ENCODE measurements at places on chromosomes 13 and 19.

DNA sequence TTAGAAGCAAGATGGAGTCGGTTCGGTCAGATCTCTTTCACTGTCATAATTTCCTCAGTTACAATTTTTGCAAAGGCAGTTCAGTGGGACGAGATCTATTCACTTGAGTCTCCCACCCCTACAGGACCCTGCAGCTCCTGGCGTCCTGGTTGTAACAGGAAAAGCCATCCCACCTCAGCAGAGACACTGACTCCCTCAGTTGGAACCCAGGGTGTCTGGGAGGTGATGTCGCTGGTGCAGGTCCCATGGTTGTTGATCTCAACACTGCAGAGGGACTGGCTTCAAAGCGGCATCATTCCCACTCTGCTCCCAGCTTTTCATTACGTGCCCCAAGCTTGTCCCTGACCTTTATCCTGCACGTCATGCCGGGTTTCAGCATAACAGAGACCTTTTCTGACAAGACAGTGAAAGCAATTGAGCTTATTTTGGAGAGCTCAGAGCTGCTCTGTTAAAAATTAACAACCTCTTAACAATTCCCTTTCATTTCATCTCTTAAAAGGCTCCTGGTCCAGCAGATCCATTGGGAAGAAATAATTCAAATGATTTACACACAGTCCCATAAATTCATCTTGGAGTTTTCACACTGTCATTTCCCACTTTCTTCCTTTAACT is 17.6 kb upstream of the COG3 start:
- no peak for DNase-seq

DNA sequence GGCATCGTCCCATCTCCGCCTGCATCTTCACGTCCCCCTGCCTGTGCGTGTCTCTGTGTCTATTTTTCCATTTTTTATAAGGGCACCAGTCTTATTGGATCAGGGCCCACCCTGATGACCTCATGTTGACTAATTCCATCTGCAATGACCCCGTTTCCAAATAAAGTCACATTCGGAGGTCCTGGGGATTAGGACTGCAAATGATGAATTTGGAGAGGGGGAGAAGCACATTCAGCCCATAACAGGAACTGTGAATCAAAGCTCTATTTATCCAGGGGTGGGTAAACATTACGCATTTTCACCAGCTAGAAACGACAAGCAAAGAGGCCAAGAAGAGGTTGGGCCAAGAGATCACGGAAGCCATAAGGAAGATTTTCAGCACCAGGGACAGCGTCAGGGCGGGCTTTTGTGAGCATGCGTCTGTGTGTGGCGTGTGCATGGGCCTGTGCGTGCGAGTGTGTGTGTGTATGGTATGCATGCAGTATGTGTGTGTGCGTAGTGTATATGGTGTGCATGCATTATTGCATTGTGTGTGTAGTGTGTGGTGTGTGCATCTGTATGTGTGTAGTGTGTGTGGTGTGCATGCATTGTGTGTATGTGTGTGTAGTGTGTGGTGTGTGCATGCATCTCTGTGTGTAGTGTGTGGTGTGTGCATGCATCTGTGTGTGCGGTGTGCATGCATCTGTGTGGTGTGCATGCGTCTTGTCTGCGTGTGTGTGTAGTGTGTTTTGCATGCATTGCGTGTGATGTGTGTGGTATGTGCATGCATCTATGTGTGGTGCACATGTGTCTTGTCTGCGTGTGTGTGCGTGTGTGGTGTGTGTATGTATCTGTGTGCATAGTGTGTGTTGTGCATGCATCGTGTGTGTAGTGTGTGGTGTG is 19.6 kb downstream of the CELF5 start:
- peak; percentile 45 for DNase-seq

- no peak for DNase-seq
Observed at GRCh38 chr19:30877661-30878113, 471.5 kb downstream of the TSHZ3 start.

GRCh38 chr13:97506511-97506910 is 72.5 kb downstream of the RAP2A start:
- no peak for DNase-seq

GRCh38 chr13:52711286-52711685 is 28.3 kb downstream of the CNMD start:
- DNase-seq, result no peak
